AG08396 (cell line): ENCODE measurements at places on chromosomes 6 and 20.

- DNase-seq = no peak
Observed at GRCh38 chr6:136093835-136094234, 156.3 kb downstream of the MTFR2 start.

DNA sequence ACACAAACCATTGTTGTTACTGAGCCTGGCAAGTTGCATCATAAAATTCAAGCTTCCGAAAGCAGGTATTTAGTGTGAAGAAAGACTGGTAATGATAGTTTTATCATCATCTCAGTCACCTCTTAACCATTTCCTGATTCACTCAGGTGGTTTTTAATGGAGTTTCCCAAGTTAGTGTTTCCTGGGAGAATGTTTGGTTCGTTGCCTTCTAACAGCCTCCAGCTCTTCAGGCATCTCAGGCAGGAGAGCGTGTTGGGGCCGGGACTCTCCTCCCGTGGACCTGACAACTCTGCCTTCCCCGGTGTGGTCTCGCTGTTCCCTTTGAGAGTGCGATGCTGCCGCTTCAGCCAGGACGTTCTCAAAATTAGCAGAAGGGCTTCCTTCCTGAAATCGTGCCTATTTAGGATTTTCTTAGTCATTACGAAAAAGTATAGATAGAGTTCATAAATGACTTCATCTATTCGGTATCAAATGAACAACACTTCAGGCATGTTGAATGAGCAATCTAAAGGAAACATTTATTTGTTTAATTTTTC is 105.0 kb upstream of the QKI start:
- no peak for DNase-seq

- peak; percentile 97 for DNase-seq
Observed at GRCh38 chr20:47501482-47502270, at the start of gene NCOA3. Gene NCOA3, plus strand, starts transcription at chr20:47501887. Its CDS starts 120,361 bp downstream, at chr20:47622248.

- no peak for DNase-seq
Observed at GRCh38 chr6:88031550-88031949, 16.1 kb upstream of the SPACA1 start.

DNA sequence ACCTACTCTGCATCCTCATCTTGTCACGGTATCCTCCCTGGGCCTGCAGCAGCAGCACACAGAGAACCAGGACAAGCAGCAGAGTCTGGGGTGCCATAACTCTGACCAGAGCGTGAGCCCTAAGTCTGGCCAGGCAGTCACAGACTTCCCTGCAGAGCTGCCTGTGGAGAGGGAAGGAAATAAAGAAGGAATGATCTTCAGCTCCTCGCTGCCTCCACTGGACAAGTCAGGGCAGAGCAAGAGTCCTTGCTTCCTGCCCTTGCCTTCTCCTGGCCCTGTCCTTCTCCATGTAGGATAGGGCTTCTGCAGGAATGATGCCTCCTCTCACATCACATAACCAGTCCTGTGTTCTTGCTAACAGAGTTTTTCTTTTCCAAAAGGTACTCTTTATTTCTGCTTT is 15.9 kb upstream of the WFDC11 start:
- peak; percentile 12 for DNase-seq

- DNase-seq = no peak
Observed at GRCh38 chr20:51084593-51085377, 61.9 kb upstream of the KCNG1 start.
